T-helper 1 cell (primary cell): ENCODE measurements at places on chromosomes 11 and 22.
A peak's percentile ranks its signal among the peaks of the same experiment; 100 is the strongest.

DNA sequence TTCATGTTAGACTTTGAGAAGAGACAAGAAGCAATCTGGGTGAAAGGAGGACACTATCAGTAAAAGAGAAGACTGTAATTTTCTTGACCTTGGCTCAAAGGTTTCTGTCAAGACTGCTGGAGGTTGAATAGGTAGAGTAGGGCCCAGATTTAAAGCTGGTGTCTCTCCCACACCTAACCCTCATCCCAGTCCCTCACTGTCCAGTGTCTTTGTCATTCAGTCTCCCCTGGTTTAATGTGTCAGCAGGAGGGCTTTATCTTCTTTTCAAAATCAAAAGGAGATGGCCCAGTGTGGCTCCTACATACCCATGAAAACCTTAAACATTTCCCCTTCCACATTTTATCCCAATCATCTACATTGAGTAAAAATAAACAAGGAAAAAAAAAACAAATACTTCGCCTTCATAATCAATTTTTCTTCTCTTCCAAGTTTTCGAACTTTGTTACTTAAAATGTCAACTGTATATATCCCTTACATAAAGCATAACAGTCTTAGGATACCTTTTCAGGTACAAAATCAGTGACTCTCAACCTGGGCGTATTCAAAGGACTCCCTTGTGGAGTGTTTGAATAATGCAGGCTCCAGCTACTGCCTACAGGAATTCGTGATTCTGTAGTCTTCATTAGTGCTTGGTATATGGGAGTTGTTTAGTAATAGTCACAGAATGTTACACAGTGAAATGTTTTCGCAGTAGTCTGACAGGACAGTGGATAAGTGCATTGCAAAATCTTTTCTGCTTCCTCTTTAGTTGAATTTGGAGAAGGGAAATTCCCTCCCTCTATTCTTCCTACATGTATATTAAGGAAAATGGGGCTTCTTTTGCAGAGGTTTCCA is 87.2 kb downstream of the FAT3 start:
- DNase-seq = no peak

DNA sequence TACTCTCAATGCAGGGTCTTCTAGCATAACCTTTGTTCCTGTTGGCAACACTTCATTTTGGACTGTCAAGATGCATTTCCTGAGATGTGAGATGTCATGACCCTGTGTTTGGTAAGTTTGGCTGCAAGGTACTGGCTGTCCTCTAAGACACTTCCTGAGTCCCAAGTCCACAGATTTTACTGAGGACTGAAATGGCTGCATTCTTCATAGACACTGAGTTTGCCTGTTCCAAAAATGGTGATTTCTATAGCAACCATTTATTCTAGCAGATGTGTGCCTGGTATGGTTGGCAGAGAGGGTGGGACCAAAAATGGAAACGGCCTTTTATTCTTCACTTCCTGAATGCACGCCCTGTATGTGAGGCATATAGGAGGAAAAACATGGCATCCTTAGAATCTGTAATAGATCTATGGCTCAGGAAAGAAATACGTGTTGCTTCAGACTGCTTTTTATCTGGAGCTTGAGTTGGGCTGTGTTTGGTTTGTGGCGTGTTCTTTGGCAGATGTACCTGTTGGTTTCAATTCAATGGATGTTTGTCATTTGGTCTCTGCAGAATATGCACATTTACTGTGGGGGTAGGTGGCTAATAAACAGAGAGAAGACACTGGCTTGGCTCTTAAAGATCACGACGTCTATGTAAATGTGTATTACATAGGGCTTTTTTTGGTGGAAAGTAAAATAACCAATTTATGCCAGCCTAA is 62.4 kb downstream of the ZBTB16 start:
- DNase-seq = no peak

DNA sequence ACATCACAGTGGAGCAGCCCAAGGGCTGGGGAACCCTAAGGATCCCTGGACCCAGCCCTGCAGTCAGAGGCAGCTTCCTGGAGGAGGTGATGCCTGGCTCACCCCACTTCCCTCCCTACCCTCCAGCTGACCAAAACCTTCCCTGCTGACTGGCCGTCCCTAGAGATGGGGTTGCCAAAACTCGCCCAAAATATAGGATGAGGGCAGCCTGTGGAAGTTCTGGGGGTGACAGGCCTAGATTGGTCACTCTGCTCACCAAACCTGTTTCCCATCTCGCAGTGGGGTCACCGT is 35.0 kb upstream of the PPARA start:
- DNase-seq = no peak

DNA sequence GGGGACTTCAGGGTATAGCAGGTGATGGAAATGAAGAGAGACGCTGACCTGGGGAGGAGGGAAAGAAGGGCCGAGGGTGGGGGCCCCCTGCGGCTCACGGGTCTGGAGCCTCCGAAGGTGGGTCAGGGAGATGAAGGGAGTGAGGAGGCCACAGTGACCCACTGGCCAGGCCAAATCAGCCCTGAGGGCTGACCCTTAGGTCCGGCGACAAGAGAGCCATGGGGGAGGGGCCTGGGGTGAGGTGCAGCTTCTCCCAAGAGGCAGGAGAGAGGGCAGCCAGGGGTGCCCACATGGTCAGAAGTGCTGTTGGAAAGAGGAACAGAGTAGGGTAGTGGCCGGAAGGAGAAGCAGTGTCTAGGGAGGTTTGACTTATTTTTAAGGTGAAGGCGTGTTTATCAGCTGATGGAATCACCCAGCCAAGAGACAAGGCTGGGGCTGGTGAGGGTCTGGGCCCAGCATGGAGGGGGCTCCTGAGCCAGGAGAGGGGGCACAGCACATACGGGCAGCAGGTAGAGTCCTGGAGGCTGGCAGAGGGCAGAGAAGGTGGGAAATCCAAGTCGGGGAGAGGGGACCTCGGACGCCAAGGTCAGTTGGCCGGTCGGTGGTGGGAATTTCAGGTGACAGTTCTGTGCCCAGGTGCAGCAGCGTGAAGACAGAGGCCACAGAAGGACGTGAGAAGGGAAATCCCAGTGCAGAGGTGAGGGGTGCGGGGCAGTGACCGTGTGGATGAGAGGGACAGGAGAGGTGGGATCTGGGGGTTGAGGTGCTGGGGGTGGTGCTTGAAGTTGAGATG is 49.0 kb downstream of the LINC01488 start:
- DNase-seq = no peak

- DNase-seq = no peak
These were observed 76.1 kb upstream of the RTL6 start for GRCh38 chr22:44574057-44574639.

- DNase-seq = no peak
These were observed 332.7 kb downstream of the CASP12 start for GRCh38 chr11:104565583-104565961.

- no peak for DNase-seq
These were observed 499.0 kb upstream of the CCDC179 start for GRCh38 chr11:23359297-23359696.

GRCh38 chr11:46237248-46238077 is 40.0 kb upstream of the CREB3L1 start:
- DNase-seq = no peak

- no peak for DNase-seq
These were observed 11.9 kb upstream of the PPP2R1B start for GRCh38 chr11:111778047-111778558.

- DNase-seq = no peak
These were observed 741 bp downstream of the PHRF1 start for GRCh38 chr11:576811-577610.

- DNase-seq = no peak
These were observed 39.1 kb downstream of the MED15 start for GRCh38 chr22:20546541-20546950.

DNA sequence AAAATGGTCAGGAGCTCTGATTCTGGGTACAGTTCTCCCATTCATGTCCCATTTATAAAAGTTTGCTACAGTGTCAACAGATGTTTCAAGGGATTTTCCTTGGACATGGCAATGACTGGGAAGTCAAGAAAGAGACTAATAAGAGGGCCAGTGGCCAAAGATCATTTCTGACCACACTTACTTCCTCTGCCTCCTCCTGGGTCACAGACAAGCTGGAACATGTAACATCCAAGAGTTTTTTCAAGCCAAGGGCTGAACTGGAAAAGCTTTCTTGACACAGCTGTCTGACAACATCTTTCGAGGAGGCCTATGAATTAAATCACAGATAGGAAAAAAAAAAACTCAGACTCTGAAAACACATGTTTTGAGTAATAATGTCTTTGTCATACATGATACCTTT is 8.7 kb downstream of the COMMD9 start:
- no peak for DNase-seq

DNA sequence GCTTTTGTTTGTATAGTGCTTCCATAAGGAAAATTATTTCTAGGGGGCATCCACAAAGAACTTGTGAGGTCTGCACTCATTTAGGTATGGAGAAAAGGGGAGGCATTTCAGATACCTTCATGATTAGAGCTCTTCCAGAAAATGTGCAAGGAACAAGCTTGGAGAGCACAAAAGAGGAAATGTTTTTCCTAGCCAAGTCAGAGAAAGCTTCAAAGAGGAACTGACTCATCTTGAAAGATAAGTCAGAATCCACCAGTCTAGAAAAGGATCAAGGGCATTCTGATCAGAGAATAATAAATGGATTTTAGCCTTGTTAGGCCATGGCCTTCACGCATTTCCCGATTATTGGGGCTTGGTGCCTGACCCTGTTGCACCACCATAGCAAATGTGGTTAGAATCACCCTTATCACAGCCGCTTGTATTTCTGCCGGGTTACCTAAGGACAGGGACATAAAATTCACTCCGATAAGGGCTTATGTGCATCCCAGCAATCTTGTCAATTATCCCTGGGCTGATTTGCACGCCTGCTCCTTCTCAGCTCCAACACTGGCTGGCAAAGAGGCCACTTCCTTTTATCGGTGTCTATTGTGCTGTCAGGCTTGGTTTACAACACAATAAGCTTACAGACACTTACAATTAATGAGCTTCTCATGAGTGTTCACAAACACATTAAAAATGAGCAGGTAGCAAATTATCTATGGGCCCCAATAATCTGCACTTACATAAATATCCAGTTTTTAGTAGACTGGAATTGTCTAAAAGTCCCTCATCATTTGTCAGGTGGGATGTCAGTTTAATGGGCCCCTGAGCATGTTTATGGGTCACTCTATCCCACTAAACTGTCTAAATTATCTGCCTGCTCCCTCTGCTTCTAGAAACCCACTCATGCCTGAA is 613.5 kb downstream of the SOX6 start:
- DNase-seq = no peak

- DNase-seq = peak; percentile 68
These were observed at the start of gene MAP6 for GRCh38 chr11:75668451-75669297. MAP6 (minus strand) TSS chr11:75669038; CDS start chr11:75668369, 669 bp downstream.
